T follicular helper cell (primary cell): ENCODE measurements at places on chromosomes 1 and 21.

DNA sequence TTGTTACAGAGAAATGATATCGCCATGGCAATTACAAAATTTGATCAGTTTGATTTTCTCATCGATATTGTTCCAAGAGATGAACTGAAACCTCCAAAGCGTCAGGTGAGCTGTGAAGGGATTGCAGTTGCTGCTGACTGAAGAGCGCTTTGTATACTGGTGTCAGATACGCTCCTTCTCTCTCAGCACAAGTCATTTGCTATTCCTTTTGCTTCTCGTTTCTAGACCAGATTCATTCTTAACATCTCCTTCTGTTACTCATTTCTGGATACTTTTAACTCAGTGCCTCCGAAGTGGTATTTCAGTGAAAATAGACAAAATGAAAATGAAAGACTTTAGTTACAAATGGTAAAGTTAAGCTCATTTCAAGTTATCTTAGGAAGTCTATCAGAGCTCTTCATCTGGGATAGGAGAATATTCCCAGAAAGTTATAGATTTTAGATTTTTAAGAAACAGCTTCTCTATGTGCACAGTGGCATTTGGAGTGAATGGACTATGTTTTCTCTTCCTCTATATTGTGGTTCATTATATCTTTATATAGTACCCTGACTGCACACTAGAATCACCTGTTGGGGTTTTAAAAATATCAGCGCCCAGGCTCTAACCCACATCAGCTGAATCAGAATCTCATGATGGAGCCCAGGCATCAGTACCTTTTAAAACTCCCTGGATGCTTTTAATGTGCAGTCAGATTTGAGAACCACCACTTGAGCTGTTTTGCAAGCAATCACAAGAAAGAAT, 30.3 kb upstream of the KCNQ4 start:
- no peak for DNase-seq

DNA sequence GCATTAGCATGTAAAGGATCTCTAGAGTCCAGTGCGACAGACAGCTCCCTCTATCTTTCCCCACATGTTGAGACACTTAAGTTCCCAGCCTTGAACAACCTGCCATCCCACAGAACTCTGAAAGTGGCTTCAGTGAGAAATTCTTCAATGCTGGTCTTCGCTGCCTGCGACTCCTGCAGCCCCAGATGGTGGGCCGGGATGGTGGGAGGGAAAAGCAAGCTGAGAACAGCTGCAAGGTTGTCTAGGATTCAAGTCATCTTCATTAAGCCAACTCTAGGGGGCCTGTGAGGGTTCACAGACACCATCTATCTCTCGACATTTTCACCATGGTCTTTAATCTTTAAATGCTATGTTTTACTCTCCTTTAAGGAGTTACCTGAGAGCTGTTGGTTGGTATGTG, 185.5 kb upstream of the C1orf174 start:
- DNase-seq = no peak

DNA sequence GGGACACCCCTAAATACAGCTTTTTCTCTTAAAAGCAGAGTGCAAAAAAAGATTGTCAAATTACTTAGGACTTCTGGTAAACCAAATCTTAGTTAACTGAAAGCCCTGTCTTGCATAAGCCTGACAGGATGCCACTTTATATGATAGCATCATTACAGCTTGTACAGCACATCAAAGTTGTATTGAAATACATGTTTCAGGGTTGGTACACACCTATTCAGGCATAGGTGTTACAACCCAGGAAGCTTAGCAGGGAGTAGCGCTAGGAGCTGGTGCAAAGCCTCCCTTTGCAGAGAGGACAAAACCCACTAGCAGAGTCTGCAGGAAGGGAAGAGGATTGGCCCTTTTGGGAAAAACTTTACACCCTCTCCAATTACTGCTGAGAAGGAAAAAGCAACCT, 258.9 kb upstream of the SGIP1 start:
- DNase-seq = no peak

GRCh38 chr1:38312753-38313152, 266.2 kb upstream of the POU3F1 start:
- DNase-seq = no peak

DNA sequence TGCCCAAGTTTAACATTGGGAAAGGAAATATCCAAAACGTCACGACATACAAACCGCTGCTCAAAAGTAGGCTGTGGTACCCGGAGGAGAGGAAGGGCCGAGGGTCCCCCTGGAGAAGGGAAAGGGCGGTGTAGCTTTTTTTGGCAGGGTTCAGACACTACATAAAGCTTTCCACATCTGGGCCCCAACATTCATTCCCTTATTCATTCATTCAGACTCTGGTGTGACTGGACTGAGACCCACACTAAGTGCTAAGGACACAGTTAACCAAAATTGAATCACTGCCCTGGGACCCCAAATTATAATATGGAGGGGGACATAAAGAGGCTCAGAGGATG, 10.3 kb upstream of the COL8A2 start:
- DNase-seq = no peak

DNA sequence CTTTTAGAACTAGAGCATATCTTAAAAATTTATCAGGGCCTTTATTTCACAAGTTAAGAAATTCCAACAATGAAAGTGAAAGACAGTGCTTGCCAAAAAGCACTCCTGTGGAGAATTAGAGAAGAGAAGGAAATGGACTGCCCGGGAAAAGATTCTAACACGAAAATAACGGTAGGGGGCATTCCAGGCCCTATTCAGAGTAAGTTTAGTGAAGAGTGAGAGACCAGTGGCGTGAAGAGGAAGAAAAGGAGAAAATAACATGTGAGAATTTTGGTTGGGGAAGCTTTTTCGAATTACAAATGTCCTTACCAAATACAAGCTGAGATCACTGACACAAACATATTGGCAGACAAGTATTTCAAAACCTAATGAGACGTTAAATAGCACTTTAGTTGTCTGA, 38.4 kb upstream of the RBM34 start:
- DNase-seq = no peak

DNA sequence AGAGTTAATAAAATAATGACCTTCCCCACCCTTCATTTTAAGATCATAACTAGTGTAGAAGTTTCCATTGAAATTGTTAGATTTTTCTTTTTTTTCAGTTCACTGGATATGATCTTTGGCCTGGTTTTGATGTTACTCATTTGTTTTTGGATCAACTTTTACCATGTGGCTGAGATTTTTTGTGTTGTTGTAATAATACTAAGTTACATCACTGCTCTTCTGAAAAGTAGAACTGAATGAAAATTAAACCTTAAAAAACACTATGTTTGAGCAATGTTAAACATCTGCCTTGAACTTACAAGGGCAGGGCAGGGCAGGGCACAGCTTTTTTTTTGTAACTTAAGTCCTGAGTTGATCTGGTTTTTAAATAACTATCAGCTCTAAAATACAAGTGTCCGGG, 204.8 kb upstream of the ADAMTS5 start:
- DNase-seq = no peak

GRCh38 chr1:15386164-15386749, 23.4 kb upstream of the EFHD2 start:
- no peak for DNase-seq

GRCh38 chr1:6281511-6282402, 20.9 kb upstream of the GPR153 start:
- DNase-seq = no peak

- no peak for DNase-seq
Observed at GRCh38 chr1:225445639-225446594, 18.1 kb upstream of the LBR start.

- DNase-seq = no peak
Observed at GRCh38 chr1:234427950-234428646, 50.9 kb downstream of the TARBP1 start.

- DNase-seq = no peak
Observed at GRCh38 chr21:33229099-33229783, 497 bp upstream of the IFNAR2 start.

- no peak for DNase-seq
Observed at GRCh38 chr1:87501738-87502137, 173.1 kb downstream of the LMO4 start.

- no peak for DNase-seq
Observed at GRCh38 chr1:202214089-202214843, 20.7 kb downstream of the LGR6 start.

GRCh38 chr21:46641656-46642055, 6.2 kb downstream of the PRMT2 start:
- DNase-seq = no peak

DNA sequence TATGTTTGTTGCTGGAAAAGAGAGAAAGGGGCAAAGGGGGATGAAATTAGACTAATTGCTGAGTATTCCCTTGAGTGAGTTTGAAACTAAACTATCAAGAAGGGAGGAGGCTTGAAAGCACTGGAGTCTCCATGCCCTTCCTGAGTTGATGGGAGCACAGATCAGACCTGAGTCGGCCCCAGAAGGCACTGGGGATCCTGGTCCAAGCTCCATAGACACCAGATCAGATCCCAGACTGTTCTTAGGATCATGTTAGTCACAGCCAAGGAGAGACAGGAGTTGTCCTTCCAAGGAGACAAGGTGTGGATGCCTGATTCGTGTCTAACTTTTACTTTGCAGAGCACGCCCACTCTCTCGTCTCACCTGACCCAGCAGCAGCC, 152.3 kb downstream of the NR5A2 start:
- no peak for DNase-seq
